ENCODE measurements at places on chromosomes 2 and 18.

- no peak for DNase-seq
Measured at GRCh38 chr2:11742317-11742701, 4.1 kb upstream of the LPIN1 start.

DNA sequence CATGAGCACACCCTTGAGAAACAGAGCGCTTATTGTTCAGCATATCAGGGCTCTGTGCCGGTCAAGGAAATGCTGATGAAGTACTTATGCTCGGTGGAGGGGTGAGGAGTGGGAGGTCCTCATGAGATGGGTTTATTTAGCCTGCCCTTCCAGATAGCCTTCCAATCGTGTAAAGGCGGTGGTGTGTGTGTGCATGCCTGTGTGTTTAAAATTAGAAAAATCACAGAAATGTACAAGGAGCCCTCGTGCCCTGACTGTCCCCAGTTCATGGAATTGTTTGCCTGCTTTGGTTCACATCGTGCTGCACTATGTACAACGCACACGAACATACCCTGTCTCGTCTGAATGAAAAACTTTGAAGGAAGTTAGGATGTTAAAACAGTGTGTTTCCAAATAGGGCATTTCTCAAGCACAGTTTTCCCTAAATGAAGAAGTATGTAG, 158.6 kb downstream of the AQP4 start:
- DNase-seq: no peak

GRCh38 chr2:230821991-230822520, 42.7 kb upstream of the ITM2C start:
- DNase-seq: no peak

DNA sequence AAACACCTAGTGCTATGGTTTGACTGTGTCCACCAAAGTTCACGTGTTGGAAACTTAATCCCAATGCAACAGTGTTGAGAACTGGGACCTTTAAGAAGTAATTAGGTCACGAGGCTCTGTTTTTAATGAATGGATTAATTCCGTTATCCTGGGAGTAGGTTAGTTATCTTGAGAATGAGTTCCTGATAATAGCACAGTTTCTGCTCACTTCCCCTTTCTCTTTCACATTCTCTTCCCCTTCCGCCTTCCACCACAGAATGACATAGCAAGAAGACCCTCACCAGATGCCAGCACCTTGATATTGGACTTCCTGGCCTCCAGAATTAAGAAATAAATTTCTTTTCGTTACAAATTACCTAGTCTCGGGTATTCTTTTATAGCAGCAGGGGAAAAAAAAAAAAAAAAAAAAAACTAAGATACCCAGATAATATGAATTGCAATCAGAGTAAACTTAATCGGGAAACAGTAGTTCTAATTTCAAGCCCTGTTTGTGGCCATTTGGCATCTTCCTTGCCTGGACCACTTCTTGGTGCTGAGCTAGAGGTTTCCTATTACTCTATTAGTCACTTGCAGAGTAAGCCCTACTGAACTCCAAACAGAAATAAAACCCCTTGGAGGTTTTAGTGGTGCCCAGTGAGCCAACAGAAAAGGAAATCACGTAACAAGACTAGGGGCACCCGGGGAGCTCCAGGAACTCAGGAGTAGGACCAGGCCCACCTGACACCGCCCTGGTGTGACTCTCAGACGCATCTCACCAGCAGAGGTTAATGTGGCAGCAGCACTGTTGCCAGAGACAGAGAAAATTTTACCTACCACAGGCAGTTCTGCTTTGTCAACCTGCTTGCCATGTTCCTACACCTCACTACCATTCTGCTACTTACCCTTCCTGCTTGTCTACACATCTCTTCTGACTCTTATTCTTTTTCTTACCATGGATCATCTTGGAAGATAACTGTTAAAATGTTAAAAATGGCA, 147.6 kb upstream of the CAB39 start:
- DNase-seq: no peak

GRCh38 chr2:237134321-237135230, 48.9 kb downstream of the COPS8 start:
- DNase-seq: no peak

- DNase-seq: peak; percentile 79
Measured at GRCh38 chr2:237923481-237924163, 43.2 kb upstream of the UBE2F start.

- DNase-seq: no peak
Measured at GRCh38 chr18:1498216-1498615, 593.5 kb downstream of the ADCYAP1 start.

All from stimulated activated CD4-positive, alpha-beta T cell treated with anti-CD3 and anti-CD28 coated beads, Interleukin-1b, Interleukin-23, amount 100 ng/mL, for 4 hours (primary cell).